Fibroblast of villous mesenchyme (primary cell): ENCODE measurements at places on chromosomes 13 and 19. TPM values are rescaled to one million over a fixed set of nuclear protein-coding genes. Genes with fewer than 3 reads are reported as not detected.
A peak's percentile ranks its signal among the peaks of the same experiment; 100 is the strongest.

The NACC1 gene
- 95.0 and 104 TPM in 2 replicates for total RNA-seq

The ZSWIM4 gene
- 12.1 and 13.2 TPM in 2 replicates for total RNA-seq

The SPIB gene
- not detected in 2 replicates for total RNA-seq

The ZIC2 gene
- not detected in 2 replicates for total RNA-seq

The ARL11 gene
- not detected in 2 replicates for total RNA-seq

The WDR87 gene
- total RNA-seq, result not detected in 2 replicates

- DNase-seq, result peak; percentile 33
These were observed 65.9 kb downstream of the SERP2 start for GRCh38 chr13:44439452-44440024.

GRCh38 chr13:114279146-114279545, 2.3 kb upstream of the UPF3A start:
- no peak for DNase-seq

DNA sequence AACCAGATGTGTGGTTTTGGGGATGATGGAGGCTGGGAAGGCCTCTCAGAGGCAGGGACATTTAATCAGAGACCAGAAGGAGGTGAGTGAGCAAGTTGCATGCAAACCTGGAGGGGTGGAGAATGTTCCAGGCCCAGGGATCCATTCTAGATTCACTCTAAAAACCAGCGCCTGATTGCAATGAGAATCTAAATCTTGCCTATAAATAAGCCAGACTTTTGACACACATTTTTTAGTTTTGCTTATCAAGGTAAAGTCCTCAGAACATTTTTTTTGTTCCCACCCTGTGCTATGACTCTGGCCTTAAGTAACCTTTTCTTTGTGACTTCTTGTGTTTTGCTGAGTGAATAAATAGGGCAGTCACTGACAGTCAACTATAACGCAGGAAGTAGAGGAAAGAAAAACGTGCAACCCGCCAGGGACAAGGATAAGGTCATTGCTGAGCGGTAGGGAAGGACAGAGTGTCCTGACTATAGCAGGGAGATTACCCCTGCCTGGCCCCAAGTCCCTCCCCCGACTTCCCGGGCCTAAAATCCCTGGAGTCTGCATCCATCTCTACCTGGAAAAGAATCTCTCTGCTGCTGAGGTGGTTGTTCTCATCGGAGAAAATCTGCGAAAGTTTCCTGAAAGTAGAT, 14.4 kb downstream of the RGL3 start:
- no peak for DNase-seq

DNA sequence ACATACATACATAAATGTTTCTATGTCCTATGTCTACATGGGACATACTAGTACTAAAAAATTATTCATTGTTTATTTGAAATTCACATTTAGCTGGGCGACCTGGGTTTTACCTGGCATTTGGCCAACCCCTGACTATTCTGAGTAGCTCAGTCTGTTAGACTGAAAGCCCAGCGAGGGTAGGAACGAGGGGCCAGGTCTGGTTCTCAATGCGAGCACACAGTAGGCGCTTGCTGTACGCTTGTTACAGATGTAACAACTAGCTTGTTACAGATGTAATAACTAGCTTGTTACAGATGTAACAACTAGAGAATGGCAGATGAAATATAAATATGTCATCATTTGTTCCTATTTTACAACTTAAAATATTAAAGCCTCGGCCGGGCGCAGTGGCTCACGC, 920 bp upstream of the ANO8 start:
- DNase-seq, result no peak

GRCh38 chr19:38736036-38736412, 8.2 kb downstream of the CAPN12 start:
- peak; percentile 36 for DNase-seq

- DNase-seq, result no peak
These were observed 111.2 kb downstream of the GADD45B start for GRCh38 chr19:2587001-2587719.

DNA sequence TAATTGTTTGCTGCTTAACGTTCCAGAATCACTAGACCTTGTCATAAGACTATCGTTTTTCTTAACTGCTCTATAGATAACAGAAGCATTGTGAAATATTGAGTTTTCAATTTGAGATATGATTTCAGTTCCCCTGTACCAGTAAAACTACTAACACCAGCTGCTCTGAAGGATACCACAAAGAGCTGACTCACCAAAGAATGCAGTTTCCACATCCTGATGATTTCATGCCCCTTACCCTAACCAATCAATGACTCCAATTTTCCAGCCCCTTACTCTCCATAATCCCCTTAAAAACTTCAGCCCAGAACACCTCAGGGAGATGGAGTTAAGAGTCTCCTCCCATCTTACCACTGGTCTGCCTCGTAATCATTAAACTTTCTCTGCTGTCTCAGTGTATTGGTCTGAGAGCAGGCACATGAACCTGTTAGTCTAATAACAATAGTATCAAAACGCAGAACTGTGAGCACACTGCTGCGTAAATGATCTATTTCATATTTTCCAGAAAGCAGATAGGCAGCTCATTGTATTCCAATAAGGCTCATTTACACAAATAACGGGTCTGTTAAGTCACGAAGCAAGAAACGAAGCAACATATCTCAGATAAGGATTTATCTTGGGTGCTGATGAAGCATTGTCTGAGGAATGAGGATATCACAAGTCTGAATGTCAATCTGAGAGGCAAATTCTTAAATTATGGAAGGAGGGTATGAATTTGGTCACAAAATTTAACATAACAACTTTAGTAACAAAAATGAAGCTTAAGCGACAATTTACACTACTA, 14.1 kb upstream of the CCNA1 start:
- DNase-seq, result peak; percentile 89

- no peak for DNase-seq
These were observed 52.0 kb downstream of the STARD13 start for GRCh38 chr13:33233547-33233946.

- DNase-seq, result peak; percentile 50
These were observed 2.7 kb upstream of the C1QTNF9 start for GRCh38 chr13:24306632-24307031.

DNA sequence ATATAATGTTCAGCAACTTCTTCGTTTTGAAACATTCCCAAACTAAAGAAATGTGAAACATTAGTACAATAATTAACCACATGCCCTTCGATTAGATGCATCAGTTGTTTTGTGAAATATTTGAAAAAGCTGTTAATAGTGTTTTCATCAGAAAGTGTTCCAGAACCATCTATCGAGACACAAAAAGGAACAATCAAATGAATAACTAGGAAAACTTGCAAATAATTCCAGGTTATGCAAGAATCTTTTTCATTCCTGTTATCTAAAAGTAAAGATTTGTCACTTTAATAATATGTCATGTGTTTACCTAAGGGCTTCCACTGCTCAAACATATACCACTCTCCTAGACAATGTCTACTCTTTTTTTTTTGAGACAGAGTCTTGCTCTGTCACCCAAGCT, 904.2 kb upstream of the MIR17HG start:
- no peak for DNase-seq

DNA sequence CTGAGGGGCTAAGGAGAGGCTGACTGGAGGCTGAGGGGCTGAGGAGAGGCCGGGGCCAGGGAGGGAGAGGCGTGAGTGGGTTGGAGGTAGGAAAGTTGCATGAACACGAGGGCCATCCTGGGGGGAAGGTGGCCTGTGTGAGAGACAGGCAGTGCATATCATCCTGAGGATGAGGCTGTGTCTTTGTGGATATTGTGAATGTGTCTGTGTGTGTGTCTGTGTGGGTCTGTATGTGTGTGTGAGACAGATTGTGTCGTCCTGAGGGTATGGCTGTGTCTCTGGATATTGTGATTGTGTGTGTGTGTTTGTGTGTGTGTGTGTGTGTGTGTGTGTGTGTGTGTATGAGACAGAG, 422 bp downstream of the ZNF71 start:
- DNase-seq, result no peak

DNA sequence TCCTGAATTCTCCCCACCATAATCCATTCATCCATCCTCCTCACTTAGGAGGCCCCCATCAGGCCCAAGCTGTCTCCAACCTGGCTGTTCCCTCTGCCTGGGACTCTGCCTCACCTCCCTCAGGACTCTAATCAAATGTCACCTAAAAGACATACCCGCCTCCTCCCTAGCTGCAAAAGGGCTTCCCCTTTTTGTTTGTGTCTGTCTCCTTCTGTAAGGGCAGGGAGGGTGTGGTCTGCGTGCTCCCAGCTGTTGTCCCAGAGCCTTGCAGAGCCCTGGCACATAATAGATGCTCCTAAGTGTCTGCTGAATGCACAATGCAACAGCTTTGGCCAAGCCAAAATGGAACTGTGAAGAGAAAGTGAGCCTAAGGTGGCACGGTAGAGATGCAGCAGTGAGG, 4.4 kb downstream of the TRIR start:
- DNase-seq, result no peak

DNA sequence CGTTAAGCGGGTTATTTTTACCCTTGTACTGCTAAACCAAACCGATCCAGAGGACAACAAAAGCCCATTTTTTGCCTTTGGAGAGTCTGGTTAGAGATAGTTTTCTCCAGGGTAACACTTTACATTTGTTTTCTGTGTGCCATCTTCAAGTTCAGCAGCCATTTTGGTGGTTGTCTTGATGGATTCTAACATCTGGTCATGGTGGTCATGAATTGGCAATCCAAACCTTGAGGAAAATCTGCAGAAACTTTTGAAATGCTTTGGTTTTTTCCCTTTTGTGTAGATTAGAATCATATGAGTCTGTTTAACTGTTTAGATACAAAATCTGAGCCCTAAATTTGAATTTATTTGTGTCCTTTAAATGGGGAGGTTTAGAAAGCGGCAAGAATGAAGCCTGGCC, 16.6 kb downstream of the HNRNPM start:
- no peak for DNase-seq

DNA sequence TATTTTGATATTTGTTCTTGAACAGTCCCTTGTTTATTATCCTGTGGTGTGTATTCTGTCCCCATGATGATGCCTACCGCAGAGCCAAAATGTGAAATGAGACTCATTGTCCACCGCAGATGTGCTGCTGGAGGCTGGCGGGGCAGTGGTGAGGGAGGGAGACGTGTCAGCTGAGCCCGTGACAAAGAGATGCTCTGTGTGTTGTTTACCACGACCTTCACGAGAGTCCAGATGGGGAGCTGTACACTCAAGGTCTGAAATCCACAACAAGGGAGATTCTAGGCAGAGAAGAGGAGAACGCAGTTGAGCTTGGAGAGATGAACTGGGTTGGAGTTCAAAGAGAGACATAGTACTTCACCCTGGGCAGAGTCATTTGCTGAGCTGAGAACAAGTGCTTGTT, 20.8 kb upstream of the AMER2 start:
- no peak for DNase-seq

DNA sequence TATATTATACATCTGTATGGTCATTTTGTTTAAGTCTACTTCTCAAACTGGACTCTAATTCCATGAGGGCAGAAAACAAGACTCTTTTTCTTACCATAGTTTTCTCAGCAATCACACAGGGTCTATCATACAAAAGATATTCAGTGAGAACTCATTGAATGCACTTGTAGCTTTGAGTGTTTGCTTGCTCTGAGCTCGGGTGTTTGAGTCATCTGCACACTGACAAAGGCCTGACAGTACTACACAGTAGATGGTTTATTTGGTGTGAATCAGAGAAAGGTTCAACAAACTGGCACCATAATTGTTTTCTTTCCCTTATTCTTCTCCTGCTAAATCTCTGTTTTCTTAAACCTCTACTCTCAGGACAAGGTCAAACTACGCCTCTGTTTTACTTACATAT, 586.4 kb downstream of the LMO7 start:
- DNase-seq, result no peak
